ENCODE measurements at places on chromosomes 2 and 18. TPM values are rescaled to one million over a fixed set of nuclear protein-coding genes. Genes with fewer than 3 reads are reported as not detected.

- H3K36me3 ChIP-seq = no peaks in the 10 kb centered on the region
- peaks cover 43% of the 10 kb centered on the region for H3K4me1 ChIP-seq
- H3K27ac ChIP-seq = peak overlapping the region; percentile 90
- no peaks in the 10 kb centered on the region for H3K27me3 ChIP-seq
- H3K4me3 ChIP-seq = peak overlapping the region; percentile 8
- peak; percentile 93 for DNase-seq
These were observed 131.4 kb upstream of the SLC1A4 start for GRCh38 chr2:64857581-64858471.

- H3K27ac ChIP-seq = no peak overlapping the region
- H3K36me3 ChIP-seq = no peaks in the 10 kb centered on the region
- H3K4me1 ChIP-seq = no peaks in the 10 kb centered on the region
- H3K4me3 ChIP-seq = no peak overlapping the region
These were observed 27.3 kb downstream of the GKN2 start for GRCh38 chr2:68925295-68925896.

The GRB14 gene
- total RNA-seq = 0.88 TPM

The TOGARAM2 gene
- 0.72 TPM for total RNA-seq

The ITM2C gene
- 63.7 TPM for total RNA-seq

The BMP10 gene
- not detected for total RNA-seq

The PID1 gene
- 11.8 TPM for total RNA-seq
